ENCODE measurements at places on chromosomes 13 and 19. TPM values are rescaled to one million over a fixed set of nuclear protein-coding genes. Genes with fewer than 3 reads are reported as not detected.
A peak's percentile ranks its signal among the peaks of the same experiment; 100 is the strongest.

Gene CDX2
- polyA plus RNA-seq: not detected

Gene ETHE1
- 70.5 TPM for polyA plus RNA-seq

Gene BEST2
- not detected for polyA plus RNA-seq

Gene NLRP5
- not detected for polyA plus RNA-seq

Gene PLIN4
- 0.03 TPM for polyA plus RNA-seq

Gene ALOX5AP
- 530 TPM for polyA plus RNA-seq

Gene TNFSF9
- polyA plus RNA-seq: 16.0 TPM

Gene CEACAM1
- polyA plus RNA-seq: not detected

Gene RBM26
- 5.4 TPM for polyA plus RNA-seq

Gene DENND1C
- polyA plus RNA-seq: 29.0 TPM

Gene GSX1
- not detected for polyA plus RNA-seq

Gene PEX11G
- polyA plus RNA-seq: 1.2 TPM

Gene C2CD4C
- not detected for polyA plus RNA-seq

- no peak overlapping the region for H3K4me3 ChIP-seq
- H3K27ac ChIP-seq: no peak overlapping the region
Observed at GRCh38 chr19:48194844-48195830, 24.7 kb downstream of the ZSWIM9 start.

DNA sequence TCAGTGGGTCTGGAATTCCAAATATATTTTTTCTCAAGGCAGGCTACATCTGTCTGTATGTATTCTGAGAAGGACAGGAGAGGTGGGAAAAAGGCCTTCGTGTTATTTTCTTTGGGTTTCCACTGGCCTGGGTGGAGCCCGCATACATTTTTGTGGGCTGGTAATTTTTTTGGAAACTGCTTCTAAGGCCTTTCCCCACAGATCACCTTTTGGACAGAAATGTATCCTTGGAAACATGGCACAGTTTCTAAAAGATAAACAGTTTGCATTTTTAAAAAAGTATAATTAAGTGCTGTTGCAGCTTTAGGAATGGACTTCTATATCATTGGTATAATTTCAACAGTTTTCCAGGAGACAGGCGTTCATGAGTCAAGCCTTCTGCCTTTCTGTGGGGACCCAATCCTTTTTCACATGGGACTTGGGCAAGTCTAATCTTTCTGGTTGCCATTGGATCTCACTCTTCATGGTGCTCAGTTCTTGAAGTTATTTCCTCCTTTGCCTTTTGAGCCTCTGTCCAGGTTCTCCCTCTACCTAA, 8.9 kb downstream of the RFX2 start:
- no peak overlapping the region for H3K27ac ChIP-seq
- no peak for DNase-seq
- no peak overlapping the region for H3K4me3 ChIP-seq
- peaks cover 8% of the 10 kb centered on the region for H3K27me3 ChIP-seq
- H3K4me1 ChIP-seq: peaks cover 26% of the 10 kb centered on the region

DNA sequence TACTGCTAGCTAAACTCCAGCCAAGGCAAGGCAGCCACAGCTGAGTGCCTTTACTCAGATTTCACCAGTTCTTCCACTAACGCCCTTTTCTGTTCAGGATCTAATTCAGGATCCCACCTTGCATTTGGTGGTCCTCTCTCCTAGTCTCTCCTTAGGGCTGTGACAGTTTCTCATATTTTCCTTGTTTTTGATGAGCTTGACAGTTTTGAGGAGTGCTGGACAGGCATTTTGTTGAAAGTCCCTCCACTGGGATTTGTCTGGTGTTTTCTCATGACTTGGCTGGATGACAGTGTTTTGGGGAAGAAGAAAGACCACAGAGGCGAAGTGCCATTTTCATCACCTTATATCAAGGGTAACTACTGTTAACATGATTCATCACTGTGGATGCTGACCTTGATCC, 162.3 kb upstream of the TSC22D1 start:
- no peak for DNase-seq
- peaks cover 3% of the 10 kb centered on the region for H3K27me3 ChIP-seq
- H3K4me1 ChIP-seq: no peaks in the 10 kb centered on the region
- H3K36me3 ChIP-seq: no peaks in the 10 kb centered on the region

- H3K27ac ChIP-seq: peak overlapping the region; percentile 65
- no peak for DNase-seq
Observed at GRCh38 chr13:98517576-98518310, 59.2 kb downstream of the STK24 start.

DNA sequence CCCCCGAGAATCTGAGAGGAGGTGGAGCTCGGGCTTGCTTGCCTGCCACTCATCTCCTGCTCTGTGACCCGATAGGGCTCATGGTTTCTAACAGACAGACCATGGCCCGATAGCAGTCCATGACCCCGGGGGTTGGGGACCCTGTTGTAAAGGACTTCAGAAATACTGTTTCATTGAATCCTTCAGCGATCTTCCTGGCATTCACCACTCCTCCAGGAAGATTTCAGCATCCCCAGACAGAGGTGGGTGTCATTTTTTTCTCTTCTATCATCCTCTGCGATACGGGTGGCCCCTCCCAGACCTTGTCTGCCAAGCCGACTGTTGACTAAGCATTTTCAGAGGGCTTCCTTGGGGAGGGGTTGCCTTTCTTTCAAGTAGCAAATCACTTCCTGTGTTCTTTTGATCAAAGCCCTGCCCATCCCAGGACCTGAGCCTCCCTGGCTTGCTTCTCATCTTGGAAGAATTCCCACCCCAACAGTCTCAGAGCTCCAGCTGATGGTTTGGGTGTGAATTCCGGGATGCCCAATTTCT, 1.7 kb downstream of the MYO1F start:
- peaks cover 27% of the 10 kb centered on the region for H3K27me3 ChIP-seq
- H3K4me1 ChIP-seq: peaks cover 83% of the 10 kb centered on the region
- H3K4me3 ChIP-seq: peak overlapping the region; percentile 93
- H3K36me3 ChIP-seq: peaks cover 21% of the 10 kb centered on the region
- DNase-seq: peak; percentile 73

GRCh38 chr13:98570929-98571372, 6.0 kb downstream of the STK24 start:
- H3K36me3 ChIP-seq: no peaks in the 10 kb centered on the region
- peak overlapping the region; percentile 87 for H3K4me3 ChIP-seq
- peak; percentile 20 for DNase-seq
- peak overlapping the region; percentile 87 for H3K27ac ChIP-seq
- peaks cover 2% of the 10 kb centered on the region for H3K27me3 ChIP-seq
- peaks cover 86% of the 10 kb centered on the region for H3K4me1 ChIP-seq

DNA sequence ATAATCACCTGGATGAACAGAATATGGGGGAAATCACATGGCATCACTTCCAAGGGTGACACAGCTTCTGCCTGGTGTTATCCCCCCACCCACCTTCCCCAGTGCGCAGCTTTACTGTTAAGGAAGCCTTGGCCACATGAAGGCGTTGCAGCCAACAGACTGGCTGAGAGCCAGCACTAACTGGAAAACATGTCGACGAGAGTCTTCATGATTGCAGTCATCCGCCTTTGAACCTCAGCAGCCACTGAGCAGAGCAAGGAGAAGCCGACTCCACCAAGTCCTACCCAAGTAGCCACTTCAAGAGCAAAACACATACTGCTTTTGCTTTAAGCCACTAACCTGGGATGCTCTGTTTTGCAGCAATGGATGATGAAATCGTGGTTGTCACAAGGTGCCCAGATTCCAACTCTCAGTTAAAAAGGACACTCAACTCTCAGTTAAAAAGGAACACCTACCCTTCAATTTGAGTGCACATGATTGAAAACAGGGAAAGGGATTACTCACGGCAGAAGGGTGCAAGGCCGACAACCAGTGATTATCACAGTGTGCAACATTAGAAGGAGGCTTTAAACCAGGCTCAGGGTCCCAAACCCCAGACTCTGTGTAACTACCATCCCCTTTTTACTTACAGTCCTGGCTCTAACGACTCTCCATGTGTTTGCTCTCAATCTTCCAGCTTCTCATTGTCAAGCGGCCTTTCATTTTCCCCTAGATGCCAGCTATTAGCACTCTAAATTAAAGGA, 149.1 kb downstream of the KLF12 start:
- DNase-seq: no peak
- H3K4me1 ChIP-seq: peaks cover 56% of the 10 kb centered on the region
- peak overlapping the region; percentile 73 for H3K27ac ChIP-seq
- H3K4me3 ChIP-seq: no peak overlapping the region
- peaks cover 7% of the 10 kb centered on the region for H3K36me3 ChIP-seq

GRCh38 chr19:7590256-7590655, 5.4 kb upstream of the CAMSAP3 start:
- no peak overlapping the region for H3K4me3 ChIP-seq
- H3K27me3 ChIP-seq: peaks cover 5% of the 10 kb centered on the region
- DNase-seq: no peak
- peaks cover 4% of the 10 kb centered on the region for H3K4me1 ChIP-seq
- H3K27ac ChIP-seq: no peak overlapping the region

DNA sequence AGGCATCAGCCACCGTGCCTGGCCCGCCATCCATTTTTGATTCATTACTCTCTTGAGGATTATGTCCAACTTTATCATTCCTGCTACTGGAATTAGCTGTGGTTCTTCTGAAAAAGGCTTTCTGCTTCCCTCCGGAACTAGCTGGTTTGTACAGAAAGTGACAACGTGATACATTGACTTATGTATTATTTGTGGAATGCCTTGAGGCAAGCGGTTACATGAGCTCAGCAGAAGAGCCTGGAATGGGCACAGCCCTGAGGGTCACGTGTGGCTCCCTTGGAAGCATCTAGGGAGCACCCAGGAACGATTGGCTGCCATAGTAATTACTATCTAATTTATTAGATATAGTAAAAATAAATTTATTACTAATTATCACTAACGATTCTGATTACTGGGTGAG, 14.4 kb upstream of the RETN start:
- H3K27ac ChIP-seq: no peak overlapping the region
- no peak overlapping the region for H3K4me3 ChIP-seq
- DNase-seq: no peak
- peaks cover 11% of the 10 kb centered on the region for H3K4me1 ChIP-seq

- H3K4me1 ChIP-seq: no peaks in the 10 kb centered on the region
- no peak overlapping the region for H3K4me3 ChIP-seq
- H3K27ac ChIP-seq: no peak overlapping the region
- H3K36me3 ChIP-seq: no peaks in the 10 kb centered on the region
- peaks cover 5% of the 10 kb centered on the region for H3K27me3 ChIP-seq
- no peak for DNase-seq
Observed at GRCh38 chr13:33179463-33179862, 106.1 kb downstream of the STARD13 start.

- H3K27ac ChIP-seq: no peak overlapping the region
- no peaks in the 10 kb centered on the region for H3K27me3 ChIP-seq
- H3K36me3 ChIP-seq: no peaks in the 10 kb centered on the region
- H3K4me1 ChIP-seq: no peaks in the 10 kb centered on the region
- DNase-seq: no peak
- H3K4me3 ChIP-seq: no peak overlapping the region
Observed at GRCh38 chr13:113398963-113399754, 35.2 kb upstream of the GRTP1 start.

- no peak overlapping the region for H3K27ac ChIP-seq
- no peak overlapping the region for H3K4me3 ChIP-seq
- H3K27me3 ChIP-seq: peaks cover 11% of the 10 kb centered on the region
- H3K4me1 ChIP-seq: peaks cover 23% of the 10 kb centered on the region
- DNase-seq: no peak
- H3K36me3 ChIP-seq: peaks cover 12% of the 10 kb centered on the region
Observed at GRCh38 chr19:55058781-55059610, 4.0 kb downstream of the RDH13 start.

GRCh38 chr13:111920932-111921705, 145.8 kb upstream of the SOX1 start:
- no peaks in the 10 kb centered on the region for H3K27me3 ChIP-seq
- no peaks in the 10 kb centered on the region for H3K4me1 ChIP-seq
- H3K4me3 ChIP-seq: no peak overlapping the region
- DNase-seq: no peak

DNA sequence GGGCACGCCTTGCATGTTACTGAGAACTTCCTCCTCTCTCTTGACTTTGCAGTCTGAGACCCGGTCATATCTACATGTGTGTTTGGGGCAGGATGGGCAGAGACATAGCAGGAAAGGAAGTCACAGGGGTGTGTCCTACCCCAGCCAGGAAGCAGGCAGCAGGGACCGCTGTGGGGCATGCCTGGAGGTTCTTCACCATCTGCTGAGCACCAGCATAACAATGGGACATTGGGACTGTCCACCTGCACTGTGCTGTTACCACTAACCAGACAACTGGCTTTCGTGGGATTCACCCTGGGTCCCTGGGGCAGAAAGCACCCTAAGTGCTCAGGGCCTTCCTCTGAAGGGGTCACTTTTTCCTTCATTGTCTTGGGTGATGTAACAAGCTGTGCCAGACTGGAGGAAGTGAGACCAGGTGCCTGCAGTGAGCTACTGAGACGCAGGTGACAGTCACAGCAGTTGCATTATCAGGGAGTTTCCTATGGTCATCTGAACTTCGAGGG, 2.6 kb upstream of the HAUS5 start:
- peaks cover 17% of the 10 kb centered on the region for H3K4me1 ChIP-seq
- no peak for DNase-seq
- no peaks in the 10 kb centered on the region for H3K36me3 ChIP-seq
- H3K4me3 ChIP-seq: no peak overlapping the region
- peaks cover 6% of the 10 kb centered on the region for H3K27me3 ChIP-seq

DNA sequence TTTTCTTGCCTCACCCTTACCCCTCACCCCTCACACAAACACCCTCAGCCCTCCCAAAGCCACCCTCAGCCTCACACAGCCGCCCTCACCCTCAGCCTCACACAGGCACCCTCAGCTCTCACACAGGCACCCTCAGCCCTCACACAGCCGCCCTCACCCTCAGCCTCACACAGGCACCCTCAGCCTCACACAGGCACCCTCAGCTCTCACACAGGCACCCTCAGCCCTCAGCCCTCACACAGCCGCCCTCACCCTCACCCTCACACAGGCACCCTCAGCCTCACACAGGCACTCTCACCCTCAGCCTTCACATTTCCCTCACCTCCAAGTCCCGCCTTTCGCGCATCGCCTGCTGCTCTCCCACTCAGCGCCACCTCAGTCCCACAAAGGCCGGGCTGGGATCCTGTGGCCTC, 287 bp upstream of the ZSCAN22 start:
- peaks cover 4% of the 10 kb centered on the region for H3K36me3 ChIP-seq
- no peak overlapping the region for H3K4me3 ChIP-seq
- H3K27me3 ChIP-seq: no peaks in the 10 kb centered on the region
- no peak for DNase-seq

DNA sequence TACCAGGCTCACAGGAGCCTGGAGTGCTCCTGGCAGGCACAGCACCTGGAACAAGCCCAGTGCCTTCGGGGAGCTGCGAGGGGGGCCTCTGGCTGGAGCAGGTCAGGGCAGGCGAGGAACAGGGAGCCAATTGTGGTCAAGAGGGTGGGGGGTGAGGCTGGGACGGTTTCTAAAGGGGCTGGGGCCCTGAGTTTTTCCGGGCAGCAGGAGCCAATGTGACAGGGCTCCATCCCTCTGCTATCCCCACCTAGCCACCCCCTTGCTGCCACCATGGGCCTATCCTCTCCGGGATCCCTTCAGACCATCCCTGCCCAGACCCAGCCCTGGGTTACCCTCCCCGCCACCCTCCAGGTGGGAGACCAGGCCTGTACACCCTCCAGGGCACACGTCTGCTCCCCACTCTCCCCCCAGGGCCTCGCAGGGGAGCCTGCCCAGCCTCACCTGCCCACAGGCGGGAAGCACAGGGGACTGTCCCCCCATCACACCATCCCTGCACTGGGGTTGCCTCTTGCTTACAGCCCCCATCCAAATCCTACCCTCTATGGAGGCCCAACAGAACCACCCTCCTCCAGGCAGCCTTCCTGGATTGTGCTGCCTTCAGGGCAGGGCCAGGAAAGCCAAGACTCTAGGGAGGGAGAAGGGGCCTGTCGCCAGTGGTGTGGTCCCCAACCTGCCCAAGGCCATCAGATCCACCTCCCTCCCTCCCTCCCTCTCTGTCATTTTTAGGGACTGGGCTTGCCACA, 121.0 kb downstream of the URI1 start:
- DNase-seq: no peak
- no peak overlapping the region for H3K27ac ChIP-seq
- H3K27me3 ChIP-seq: peaks cover 4% of the 10 kb centered on the region
- no peaks in the 10 kb centered on the region for H3K36me3 ChIP-seq

Data from immature natural killer cell (primary cell).